Hepatocyte (in vitro differentiated cells): ENCODE measurements at places on chromosomes 6 and 20. TPM values are rescaled to one million over a fixed set of nuclear protein-coding genes. Genes with fewer than 3 reads are reported as not detected.

DNA sequence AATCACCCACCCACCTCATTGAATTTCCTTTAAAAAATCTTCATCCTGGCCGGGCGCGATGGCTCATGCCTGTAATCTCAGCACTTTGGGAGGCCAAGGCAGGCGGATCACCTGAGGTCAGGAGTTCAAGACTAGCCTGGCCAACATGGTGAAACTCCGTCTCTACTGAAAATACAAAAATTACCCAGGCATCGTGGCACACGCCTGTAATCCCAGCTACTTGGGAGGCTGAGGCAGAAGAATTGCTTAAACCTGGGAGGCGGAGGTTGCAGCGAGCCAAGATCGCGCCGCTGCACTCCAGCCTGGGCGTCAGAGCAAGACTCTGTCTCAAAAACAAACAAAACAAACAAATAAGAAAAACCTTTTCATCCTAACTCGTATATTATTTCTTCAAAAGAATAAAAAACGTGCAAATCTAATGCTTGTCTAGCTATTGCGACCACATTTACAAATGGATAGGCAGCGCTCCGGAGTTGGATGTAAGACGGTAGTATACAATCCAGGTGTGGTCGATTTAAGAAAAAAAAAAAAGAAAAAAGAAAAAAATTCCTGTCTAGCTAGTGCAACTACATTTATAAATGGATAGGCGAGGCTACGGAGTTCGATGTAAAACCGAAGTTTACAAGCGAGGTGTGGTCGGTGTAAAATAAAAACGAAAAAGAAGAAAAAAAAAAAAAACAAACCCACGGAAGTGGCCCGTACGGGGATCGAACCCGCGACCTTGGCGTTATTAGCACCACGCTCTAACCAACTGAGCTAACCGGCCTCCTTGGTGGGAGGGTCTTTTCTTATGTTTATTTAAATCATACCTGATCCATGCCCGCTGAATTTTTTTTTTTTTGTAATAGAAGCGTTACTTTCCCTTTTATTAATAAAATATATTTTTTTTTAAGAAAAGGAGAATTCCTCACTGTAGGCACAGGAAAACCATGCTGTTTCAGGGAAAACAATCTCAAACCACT is 70.7 kb upstream of the PRSS16 start:
- no peaks in the 10 kb centered on the region for H3K4me1 ChIP-seq
- H3K27ac ChIP-seq, result peak overlapping the region; percentile 90
- H3K4me3 ChIP-seq, result peak overlapping the region; percentile 72
- DNase-seq, result peak; percentile 74
- H3K36me3 ChIP-seq, result no peaks in the 10 kb centered on the region

- no peak overlapping the region for H3K27ac ChIP-seq
- no peak overlapping the region for H3K4me3 ChIP-seq
- DNase-seq, result no peak
- H3K27me3 ChIP-seq, result no peaks in the 10 kb centered on the region
These were observed 392.0 kb upstream of the SASH1 start for GRCh38 chr6:147950623-147950987.

GRCh38 chr6:138508676-138508988 is 9.3 kb upstream of the NHSL1 start:
- H3K36me3 ChIP-seq, result no peaks in the 10 kb centered on the region
- DNase-seq, result no peak
- H3K27ac ChIP-seq, result peak overlapping the region; percentile 88
- no peaks in the 10 kb centered on the region for H3K27me3 ChIP-seq
- peaks cover 36% of the 10 kb centered on the region for H3K4me1 ChIP-seq

DNA sequence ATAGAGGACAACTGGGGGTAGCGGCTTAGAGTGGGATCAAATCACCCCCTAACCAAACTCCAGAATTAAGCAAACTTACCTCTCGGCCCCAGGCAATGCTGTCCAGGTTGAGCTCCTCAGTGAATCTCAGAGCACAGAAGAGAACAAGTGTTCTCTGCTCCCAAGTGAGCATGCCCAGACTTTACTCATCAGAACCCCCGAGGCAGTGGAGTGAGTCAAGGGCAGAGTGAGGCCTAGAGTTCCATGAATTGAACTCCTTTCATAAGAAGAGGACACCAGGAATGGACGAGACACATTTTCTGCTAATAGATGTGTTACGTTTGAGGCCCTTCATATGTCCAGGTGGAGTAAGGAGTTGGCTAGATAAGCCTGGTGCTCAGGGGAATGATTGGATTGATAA is 134.0 kb upstream of the DTNBP1 start:
- H3K4me1 ChIP-seq, result peaks cover 13% of the 10 kb centered on the region
- H3K27me3 ChIP-seq, result no peaks in the 10 kb centered on the region
- H3K4me3 ChIP-seq, result no peak overlapping the region
- H3K27ac ChIP-seq, result no peak overlapping the region
- DNase-seq, result no peak

DNA sequence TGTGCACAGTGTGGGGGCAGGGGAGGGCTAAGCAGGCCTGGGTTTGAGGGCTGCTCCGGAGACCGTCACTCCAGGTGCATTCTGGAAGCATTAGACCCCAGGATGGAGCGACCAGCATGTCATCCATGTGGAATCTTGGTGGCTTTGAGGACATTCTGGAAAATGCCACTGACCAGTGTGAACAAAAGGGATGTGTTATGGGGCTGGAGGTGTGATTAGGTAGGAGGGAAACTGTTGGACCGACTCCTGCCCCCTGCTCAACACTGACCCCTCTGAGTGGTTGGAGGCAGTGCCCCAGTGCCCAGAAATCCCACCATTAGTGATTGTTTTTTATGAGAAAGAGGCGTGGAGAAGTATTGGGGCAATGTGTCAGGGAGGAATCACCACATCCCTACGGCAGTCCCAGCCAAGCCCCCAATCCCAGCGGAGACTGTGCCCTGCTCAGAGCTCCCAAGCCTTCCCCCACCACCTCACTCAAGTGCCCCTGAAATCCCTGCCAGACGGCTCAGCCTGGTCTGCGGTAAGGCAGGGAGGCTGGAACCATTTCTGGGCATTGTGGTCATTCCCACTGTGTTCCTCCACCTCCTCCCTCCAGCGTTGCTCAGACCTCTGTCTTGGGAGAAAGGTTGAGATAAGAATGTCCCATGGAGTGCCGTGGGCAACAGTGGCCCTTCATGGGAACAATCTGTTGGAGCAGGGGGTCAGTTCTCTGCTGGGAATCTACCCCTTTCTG is 44.0 kb upstream of the TTPAL start:
- no peaks in the 10 kb centered on the region for H3K27me3 ChIP-seq
- DNase-seq, result no peak
- H3K27ac ChIP-seq, result peak overlapping the region; percentile 81
- no peak overlapping the region for H3K4me3 ChIP-seq
- H3K36me3 ChIP-seq, result no peaks in the 10 kb centered on the region
- no peaks in the 10 kb centered on the region for H3K4me1 ChIP-seq

DNA sequence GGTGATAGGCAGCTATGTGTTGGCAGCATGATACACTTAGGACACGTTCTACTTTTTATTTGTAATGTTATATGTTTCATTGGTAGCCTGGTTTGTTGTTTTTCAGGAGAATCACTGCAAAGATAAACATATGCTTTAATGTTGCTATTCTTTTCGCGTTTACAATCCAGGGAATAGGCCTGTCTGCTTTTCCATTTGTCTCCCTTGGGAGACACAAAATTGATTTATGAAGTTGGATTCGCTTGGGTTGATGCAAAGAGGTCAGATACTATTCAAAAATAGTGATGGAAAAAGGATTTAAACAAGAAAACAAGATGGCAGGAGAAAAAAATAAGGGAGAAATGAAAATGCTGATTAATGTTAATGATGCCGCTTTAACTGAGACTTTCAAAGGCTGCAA is 179.5 kb upstream of the SOX4 start:
- no peaks in the 10 kb centered on the region for H3K4me1 ChIP-seq
- no peaks in the 10 kb centered on the region for H3K27me3 ChIP-seq
- H3K4me3 ChIP-seq, result no peak overlapping the region
- no peak for DNase-seq

C4A gene
- total RNA-seq, result 49.1 and 66.8 TPM in 2 replicates
